CD4-positive, alpha-beta T cell treated with Interleukin-6 for 4 hours (primary cell): ENCODE measurements at places on chromosomes 1 and 21.
A peak's percentile ranks its signal among the peaks of the same experiment; 100 is the strongest.

GRCh38 chr1:99808391-99809115 lies 41.6 kb upstream of the AGL start:
- peak; percentile 39 for DNase-seq

DNA sequence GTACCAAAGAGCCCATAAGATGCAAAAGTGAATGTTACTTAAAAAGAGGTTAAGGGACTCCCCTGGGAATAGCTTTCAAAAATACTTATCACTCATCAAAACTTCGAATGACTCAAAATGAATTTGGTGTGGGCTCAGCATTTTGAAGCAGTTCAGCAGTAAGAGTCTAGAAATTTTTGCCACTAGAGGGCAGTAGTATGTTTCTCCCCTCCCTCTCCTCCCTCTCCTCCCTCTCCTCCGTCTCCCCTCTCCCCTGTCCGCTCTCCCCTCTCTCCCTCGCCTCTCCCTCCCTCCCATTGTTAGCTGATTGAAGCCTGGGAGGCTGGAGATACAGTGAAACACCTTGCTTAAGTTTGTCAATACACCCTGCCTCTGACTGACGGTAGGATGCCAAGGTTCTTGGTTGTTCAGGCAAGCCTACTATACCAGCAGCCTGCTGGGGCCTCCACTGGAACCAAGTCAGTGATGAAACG lies 70.8 kb upstream of the TENT5C start:
- peak; percentile 19 for DNase-seq

DNA sequence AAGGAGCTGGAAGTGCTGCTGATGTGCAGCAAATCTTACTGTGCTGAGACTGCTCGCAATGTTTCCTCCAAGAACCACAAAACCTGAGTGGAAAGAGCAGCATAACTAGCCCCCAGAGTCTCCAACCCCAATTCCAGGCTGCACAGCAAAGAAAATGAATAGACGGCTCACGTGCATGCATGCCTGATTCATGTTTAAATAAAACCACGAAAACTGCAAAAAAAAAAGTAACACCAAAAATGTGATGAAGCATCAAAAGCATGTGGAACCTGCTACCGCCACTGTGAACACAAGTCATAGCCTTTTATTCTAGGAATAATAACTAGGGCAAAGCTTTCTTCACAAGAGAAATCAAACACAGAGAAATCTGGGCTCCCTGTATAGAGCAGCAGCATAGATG lies 9.6 kb upstream of the TRNP1 start:
- DNase-seq, result no peak

DNA sequence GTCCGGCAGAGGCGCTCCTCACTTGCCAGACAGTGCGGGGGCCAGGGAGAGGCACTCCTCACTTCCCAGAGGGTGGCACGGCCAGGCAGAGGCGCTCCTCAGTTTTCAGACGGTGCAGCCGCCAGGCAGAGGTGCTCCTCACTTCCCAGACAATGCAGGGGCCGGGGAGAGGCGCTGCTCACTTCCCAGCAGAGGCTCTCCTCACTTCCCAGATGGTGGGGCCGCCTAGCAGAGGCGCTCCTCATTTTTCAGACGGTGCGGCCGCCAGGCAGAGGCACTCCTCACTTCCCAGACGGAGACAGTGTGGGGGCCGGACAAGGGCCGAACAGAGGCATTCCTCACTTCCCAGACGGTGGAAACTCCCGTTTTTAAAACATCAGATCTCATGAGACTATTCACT lies 238.4 kb upstream of the CACYBP start:
- DNase-seq, result no peak

DNA sequence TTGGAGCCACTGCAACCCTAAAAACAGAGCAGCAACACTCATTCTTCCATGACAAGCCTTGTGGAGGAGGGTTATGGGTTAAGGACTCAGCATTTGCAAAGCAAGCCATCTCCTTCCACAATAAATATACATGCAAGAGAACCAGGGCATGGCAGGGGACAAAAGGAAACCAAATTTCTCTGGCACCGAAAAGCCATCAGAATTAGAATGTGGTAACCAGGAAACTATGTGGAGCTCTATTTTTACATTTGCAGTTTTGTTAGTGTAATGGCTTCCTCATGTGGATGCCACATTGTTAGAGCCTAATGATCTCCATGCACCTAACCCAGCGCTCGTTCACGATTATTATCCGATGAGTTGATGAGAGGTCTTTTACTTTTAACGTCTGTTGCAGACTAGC lies 91.7 kb downstream of the NAV1 start:
- DNase-seq, result no peak
